ENCODE measurements at places on chromosomes 1 and 21.

DNA sequence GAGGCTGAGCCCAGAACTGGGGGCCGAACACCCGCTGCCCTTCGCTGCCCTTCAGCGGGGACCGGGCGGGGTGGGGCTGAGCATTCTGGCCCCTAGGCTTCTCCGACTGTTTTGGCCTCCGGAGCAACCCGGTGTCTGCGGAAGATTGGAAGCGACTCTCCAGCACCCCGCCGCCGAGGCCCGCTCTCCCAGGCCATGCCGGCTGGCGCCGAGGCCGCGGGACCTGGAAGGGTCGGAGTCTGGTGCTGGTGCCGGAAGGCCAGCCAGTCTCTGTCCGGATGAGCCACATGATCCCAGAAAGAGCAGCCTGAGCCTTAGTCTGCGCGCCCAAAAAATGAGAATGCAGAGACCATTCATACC, 272.0 kb downstream of the FOXD2 start:
- peak; percentile 50 for DNase-seq

DNA sequence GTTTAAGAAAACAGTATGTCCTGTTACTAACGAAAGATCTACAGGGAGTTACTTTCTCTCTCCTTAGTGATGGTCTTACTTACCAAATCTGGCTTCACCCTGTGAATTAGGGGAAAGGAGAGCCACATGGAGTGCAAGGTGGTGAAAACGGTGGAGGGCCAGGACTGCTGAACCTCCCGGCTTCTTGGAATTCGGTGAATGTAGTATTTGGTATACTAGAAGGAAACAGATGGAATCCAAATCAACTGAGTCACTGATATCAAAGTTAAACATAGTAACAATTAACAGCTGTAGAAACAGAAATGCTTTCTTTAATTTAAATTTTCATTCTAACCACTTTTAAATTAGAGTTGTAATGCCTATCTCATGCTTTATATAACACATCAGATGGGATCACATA, 45.7 kb downstream of the ALG14 start:
- no peak for DNase-seq

DNA sequence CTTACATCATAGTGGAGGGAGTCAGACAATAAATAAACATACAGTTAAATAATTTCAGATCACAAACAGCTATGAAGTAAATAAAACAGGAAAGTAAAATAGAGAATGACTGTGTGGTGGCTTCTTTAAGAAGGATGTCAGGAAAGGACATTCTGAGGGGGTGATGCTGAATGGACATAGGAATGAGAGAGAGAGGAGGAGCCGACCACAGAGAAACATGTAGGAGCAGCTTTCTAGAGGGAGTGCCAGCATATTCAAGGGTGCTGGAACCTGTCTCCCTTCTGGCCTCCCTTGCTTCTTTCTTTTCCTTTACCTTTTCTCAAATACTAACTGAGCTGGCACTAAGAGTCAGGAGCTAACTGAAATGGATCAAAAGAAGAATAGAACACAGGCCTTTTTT, 20.5 kb upstream of the BCL10 start:
- no peak for DNase-seq

DNA sequence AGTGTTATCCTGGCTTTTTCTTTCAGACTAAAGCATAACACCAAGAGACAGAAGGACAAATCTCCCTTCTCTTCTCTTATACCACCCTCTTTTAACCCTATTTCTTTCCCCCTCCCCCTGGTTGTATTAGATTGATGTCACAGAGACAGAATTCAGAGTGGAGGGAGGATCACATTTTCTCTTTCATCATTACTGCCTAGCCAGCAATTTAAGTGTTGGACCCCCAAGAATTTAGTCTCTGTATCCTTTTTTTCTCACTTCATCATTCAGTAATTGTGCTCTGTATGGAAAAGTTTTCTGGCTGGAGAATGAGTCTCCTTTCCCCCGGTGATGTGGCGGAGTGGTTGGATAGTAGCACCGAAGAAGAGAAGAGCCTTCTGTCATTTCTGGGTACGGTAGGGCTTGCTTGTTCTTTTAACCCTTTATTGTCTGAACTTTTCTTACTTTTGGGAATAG, 124.8 kb downstream of the CLEC20A start:
- peak; percentile 31 for DNase-seq

DNA sequence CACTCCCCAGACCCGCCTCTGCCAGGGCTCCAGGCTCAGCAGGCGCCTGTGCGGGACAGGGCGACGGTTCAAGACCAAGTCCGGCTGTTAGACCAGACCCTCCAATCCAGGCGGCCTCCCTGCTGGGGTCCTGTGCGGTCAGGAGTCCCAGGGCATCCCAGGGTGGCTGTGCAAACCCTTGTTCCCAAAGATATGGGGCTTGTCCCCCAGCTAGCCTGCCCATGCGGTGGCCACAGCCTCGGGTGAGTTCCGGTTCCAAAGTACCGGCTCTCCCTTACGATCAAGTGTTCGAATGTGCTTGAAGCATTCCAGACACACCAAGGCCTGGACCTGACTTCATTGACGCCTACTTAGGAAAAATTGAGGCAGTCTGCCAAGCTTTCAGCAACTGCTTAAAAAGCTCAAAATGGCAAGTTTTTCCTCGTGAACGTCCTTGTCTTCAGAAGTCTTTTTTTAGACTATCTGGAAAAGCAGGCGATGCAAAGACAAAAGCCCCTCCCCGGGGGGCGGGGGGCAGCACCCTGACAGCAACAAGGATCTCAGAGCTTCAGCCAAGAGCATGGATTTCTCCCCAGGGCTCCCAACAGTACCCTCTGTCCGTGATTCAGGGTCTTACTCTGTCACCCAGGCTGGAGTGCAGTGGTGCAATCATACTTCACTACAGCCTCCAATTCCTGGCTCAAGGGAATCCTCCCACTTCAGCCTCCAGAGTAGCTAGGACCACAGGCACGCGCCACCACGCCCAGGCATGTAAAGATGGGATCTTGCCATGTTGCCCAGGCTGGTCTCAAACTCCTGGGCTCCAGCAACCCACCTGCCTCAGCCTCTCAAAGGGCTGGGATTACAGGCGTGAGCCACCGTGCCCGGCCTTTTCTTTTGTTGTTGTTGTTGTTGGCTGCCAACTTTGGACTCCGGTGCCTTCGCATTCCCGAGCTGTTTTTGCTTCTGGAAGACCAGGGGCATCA, 2.3 kb downstream of the FAAP20 start:
- DNase-seq: no peak

- no peak for DNase-seq
These were observed 358.7 kb downstream of the BARHL2 start for GRCh38 chr1:90358448-90358847.

DNA sequence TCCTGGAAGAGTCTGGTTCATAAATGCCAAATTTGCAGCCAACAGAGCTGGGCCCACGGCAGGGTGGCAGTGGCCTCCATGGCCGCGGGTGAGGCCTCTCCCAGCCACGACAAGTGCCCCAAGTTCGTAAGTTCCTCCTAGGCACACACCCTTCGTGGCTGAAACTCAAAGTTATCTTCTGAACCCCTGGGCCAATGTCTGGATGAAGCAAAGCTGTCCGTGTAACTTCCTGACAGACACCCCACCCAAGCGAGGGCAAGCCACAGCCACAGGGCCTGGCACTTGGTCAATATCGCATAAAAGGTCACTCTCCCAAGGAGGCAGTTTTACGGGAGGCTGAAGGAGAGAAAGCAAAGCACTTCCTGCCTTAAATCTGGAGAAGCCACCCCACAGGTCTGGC, 27.8 kb upstream of the GPR153 start:
- no peak for DNase-seq

GRCh38 chr1:18343581-18343980, 137.1 kb upstream of the KLHDC7A start:
- DNase-seq: peak; percentile 61

DNA sequence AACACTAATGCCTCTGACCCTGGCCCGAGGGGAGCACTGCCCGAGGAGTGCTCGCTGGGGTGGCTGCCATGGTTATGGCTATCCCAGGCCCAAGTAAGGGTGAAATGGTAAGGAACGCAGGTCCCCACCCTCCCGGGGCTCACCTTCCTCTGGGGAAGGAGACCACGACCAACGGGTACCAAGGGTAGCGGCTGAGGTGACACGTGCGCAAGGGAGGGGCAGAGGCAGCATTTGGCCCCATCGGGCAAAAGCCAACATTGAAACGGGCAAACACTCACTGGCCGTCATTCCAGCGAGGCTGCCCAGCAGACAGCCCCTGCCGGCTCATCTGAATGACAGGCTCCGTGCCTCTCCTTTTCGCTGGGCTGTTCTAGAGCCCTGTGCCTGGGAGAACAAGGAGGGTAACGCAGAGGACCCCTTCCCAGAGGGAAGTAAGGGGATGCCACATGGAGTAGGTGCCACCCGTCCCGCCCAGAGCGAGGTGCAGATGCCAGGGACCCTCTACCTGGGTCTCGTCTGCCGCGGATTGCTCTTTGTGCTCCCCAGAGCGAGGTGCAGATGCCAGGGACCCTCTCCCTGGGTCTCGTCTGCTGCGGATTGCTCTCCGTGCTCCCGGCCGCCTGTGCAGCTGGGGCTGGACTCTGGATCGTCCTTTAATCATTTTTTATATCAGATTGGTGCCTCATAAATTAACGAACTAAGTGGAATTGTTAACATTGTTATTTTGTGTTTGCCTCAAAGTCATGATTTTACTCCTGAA, 16.2 kb downstream of the ACTRT2 start:
- DNase-seq: no peak

DNA sequence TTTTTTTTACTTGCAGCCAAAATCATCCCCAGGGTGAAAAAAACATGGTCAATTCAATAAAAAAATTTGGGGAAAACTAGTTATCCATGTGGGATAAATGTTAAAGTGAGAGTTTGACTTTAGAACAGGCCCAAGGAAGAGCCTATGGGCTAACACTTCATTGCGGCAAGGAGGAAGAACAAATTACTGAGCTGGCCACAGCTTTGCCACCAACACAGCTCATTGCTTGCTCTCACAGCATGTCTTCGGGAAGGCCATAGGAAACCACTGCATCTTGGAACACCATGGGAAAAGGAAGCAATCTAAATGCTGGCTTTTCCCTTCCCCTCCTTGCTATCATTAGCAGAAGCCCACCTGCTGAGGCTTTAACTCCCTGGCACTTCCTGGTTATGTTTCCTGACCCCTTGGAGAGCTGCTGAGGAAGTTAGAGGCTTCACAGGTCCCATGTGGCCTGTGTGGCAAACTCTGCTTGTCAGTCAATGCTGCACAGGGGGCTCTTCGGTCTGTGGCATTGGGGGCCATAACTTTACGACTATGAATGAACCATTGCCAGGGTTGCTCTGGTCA, 86.0 kb downstream of the SLC25A24 start:
- no peak for DNase-seq

DNA sequence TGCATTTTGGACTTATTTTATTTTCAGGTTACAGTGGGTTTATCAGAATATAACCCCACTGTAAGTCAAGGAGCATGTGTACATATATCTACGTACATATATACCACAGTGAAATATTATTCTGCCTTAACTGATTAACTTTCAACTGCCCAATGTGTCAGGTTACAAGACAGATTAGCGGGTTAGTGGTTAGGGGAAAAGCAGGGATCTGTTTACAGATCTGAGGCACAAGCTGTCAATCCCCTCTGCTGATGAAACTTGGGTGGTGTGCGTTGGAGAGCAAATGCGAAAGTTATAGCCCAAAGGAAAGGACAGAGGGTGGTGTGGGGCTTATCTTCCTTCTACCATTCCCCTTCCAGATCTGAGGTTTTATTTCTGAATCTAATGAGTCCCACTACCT, 238.2 kb upstream of the KCNK2 start:
- peak; percentile 88 for DNase-seq
